ENCODE measurements at places on chromosomes 1 and 21.

GRCh38 chr21:42560517-42561179, 47.0 kb downstream of the SLC37A1 start:
- no peak for DNase-seq

GRCh38 chr1:18642278-18643095, 11.8 kb downstream of the PAX7 start:
- no peak for DNase-seq

- DNase-seq = no peak
Observed at GRCh38 chr1:214551436-214552173, at the start of gene PTPN14. TSS of gene PTPN14 (minus strand) at chr1:214551602. CDS start at chr1:214464803, 86,799 bp downstream.

DNA sequence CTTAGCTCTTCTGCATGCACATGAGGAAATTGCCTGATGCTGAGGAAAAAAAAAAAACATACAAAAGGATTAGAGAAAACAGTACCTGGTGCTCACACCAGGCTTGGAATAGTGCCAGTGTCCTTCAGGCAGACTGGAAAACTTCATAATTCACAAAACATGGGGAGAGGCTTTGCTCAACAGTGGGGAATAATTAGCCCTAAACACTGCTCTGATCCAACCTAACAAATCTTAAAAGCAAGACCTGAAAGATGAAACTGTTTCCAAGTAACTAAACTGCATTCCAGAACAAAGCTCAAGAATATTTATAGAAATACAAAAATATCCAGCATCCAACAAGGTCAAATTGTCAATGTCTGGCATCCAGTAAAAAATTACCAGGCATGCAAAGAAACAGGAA, 124.8 kb downstream of the AK5 start:
- DNase-seq = no peak

DNA sequence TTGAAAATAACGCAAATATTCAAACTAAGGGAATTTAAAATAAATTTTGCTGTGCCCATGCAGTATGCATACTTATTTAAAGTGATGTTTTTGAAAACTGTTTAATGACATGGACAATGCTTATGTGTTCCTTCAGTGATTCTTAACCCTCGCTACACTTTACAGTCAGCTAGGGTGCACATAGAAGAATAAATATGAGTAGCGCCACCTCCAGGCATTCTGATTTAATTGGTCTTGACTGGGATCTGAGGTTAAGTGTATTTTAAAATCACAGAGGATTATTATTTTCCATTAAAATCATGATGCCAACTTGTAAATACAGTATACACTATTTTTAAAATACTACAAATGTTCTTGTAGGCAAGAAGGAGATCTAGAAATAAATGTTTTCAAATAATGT, 373.5 kb upstream of the ADGRL4 start:
- no peak for DNase-seq
